ENCODE measurements at places on chromosomes 5 and 9.

DNA sequence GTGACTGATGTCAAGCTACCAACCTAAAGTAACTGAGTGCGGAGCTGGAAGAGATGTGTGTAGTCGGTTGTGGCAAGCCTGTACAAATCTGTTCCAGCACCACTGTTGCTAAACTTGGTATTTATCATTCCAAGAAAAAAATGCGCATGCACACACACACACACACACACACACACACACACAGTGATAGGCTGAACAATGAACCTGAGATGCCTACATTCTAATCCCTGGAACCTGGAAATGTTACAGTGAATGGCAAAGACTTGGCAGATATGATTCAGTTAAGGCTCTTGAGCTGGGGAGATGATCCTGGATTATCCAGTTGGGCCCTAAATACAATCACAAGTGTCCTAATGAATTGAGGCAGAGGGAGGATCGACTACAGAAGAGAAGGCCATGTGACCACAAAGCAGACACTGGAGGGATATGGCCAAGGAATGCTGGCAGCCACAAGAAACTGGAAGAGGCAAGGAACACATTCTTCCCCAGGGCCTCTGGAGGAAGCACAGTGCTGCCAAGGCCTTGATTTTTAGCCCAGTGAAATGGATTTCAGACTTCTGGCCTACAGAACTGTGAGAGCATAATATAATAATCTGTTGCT is 49.7 kb upstream of the LHFPL2 start:
- DNase-seq, result no peak

- no peak for DNase-seq
Observed at GRCh38 chr5:135007749-135008363, 26.2 kb downstream of the PITX1 start.

DNA sequence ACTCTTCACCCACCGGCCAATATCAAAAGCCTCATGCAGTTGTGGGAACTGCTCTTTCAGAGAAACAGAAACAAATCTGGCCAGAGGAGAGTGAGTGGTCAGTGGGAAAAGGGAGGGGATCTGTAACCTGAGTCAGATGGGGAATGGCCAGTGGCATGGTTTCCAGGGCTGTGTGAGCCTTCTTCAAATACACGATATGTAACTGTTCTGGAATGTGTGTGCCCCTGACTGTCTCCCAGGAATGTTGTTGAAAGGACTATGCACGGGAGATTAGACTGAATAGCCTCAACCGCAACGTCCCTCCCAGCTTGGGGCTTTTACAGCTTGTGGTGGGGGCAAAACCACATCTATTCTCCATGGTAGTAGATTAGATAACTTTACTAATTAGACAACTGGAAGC is 60.8 kb downstream of the SH3TC2 start:
- DNase-seq, result no peak

GRCh38 chr5:61069150-61069549 is 93.1 kb downstream of the SMIM15 start:
- no peak for DNase-seq

DNA sequence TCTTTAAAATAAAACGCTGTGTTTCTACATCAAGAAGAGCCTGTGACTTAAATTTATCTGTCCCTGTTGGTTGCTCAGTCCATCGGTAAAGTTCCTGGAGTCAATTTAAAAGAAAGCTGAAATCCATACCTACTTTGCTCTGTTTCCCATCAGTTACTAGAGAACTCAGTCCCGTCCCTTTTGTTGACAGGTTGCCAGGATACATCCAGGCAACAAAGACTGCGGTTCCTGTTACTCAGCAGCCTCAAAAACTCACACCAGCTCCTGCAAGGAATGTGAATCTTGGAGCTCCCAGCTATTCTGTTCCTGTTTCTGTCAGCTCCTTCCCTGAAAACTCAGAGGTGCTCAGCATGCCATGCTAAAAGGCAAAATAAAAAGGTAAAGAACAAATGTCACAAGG is at the start of gene ZNF474:
TSS of gene ZNF474 (plus strand) at position 241 of the 400 bp plus-strand sequence. CDS start 22,445 bp downstream, outside the sequence.
- DNase-seq, result peak; percentile 60

- no peak for DNase-seq
Observed at GRCh38 chr5:119019949-119020348, 31.6 kb upstream of the DTWD2 start.

DNA sequence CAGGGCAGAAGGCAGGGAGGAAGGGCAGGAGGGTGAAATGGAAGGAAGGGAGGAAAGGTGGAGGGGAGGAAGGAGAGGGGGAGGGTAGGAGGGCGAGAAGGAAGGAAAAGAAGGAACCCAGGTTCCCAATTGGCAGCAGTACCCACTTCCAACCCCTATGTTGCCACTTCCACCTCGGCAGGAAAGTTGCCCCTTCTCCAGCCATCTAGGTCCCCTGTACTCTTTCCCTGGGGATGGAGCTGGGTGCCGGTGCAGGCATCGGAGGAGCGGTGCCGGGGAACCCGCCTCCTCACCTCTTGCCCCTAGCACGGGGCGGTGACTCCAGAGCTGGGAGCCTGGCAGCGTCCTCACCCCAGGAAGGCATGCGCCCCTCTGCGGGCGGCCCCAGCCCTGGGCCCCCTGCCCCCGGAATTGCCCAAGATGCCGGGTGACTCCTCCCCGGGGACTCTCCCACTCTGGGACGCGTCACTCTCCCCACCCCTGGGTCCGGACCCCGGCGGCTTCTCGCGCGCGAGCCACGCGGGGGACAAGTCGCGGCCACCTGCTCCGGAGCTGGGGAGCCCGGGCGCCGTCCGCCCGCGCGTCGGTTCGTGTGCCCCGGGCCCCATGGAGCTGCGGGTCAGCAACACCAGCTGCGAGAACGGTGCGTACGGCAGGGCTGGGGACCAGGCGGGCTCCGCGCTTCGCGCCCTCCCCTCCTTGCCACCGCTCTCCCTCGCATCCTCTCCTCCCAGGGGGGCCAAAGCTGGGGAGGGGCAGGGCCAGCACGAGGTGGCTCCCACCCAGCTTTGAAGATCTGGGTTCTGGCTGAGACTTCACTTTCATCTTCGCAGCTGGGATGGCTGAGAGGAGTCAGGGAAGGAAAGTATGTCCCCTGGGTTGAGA is at the start of gene NIPAL4:
TSS of gene NIPAL4 (plus strand) at position 499 of the 885 bp plus-strand sequence. CDS start at position 607, 108 bp downstream.
- peak; percentile 62 for DNase-seq

DNA sequence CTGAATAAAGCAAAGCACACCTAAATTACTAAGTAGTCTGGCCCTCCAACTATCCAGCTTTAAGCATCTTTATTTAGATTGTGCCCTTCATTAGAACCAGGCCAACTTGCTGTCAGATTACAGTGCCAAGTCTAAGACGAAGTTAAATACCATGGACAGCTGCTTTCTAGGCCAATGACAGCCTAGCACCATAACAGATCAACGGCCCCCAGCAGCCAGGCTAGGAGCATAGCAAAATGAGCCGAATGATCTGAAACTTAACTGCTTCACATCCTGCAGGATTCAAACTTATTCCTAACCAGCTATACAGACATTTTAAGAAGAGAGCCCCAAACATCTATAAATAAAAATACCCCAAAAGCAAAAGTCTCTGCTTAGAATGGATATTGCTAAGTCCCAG is 6.8 kb downstream of the SLC24A2 start:
- no peak for DNase-seq

- DNase-seq, result no peak
Observed at GRCh38 chr9:86407022-86407421, 52.8 kb upstream of the TUT7 start.

DNA sequence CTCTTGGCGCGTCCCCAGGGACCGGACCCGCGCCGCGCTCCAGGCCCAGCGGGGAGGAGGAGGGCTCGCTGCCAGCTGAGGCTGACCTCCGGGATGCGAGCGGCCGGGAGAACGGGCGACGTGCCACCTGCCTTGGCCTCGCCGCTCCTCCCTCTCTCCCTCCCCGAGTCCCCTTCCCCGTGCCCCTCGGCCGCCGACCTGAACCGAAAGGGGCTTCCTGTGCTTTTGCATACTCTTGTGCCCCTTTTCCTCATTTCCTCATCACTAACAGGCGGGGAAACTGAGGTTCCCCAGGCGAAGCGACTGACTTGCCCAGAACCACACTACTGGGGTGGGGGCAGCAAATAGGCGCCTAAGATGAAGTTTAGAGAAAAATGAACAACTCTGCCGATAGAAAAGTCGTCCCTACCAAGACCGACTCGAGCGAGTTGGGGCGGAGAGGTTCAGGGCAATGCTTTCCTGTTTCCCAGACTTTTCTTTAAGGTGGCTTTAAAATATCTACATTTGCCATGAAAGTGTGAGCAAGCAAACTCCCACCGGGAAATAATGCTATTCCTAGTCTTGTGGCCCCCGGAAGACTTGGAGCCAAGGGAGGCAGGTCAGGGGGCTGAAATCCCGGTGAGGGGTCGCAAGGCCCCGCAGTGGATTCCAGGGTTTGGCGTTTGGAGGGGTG is 580 bp upstream of the DUSP1 start:
- DNase-seq, result no peak

DNA sequence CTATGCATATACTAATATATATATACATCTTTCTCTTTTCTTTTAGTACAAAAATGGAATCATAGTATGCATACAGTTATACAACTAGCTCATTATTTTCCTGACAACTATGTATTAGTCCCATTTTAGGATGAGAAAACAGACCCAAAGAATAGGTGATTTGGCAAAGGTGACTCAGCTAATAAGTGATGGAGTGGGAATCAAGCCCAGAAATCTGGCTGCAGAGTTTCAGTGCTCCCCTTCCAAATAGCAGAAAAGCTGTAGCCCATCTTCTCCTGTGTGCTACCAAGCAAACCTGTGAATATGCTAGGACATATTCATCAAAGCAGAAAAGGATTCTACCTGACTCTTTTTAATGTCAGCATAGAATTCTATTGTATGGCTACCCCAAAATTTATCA is 114.7 kb downstream of the ARL15 start:
- no peak for DNase-seq

DNA sequence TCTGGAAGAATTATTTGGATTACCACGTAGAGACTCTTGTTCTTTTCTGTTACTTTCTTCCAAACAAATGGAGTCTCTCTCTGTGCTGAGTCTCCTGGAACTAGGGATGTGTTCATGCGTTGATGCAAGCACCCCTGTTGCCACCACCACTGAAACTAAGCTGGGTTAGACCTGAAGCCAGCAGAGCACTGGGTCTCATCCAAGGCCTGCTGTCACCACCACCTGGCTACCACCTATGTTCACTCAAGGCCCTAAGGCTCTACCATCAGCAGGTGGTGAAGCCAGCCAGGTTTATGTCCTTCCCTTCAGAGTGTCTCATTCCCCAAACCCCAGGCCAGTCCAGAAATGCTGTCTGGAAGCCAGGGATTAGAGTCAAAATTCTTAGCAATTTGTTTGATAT is 13.3 kb downstream of the RIC1 start:
- no peak for DNase-seq
